Activated CD4-positive, CD25-positive, alpha-beta regulatory T cell (primary cell): ENCODE measurements at places on chromosomes 6 and 20.

DNA sequence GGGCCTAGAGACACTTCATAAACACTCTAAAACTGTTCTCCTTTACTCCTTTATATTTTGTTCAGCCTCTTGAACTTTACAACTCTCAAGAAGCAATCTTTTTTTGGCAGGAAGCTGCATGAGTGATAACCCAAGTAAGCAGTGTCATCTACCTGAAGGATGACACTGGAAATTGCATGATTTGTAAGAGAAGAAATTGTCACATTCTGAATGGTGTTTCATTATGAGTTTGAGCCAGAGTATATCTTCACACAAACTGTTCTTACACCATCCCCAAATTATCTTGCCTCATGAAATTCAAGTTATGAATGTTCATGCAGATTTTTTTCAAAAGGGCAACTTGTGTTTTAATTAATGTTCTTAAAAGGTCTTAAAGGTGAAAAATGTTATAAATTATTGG lies 799.3 kb downstream of the TBC1D32 start:
- DNase-seq = no peak

DNA sequence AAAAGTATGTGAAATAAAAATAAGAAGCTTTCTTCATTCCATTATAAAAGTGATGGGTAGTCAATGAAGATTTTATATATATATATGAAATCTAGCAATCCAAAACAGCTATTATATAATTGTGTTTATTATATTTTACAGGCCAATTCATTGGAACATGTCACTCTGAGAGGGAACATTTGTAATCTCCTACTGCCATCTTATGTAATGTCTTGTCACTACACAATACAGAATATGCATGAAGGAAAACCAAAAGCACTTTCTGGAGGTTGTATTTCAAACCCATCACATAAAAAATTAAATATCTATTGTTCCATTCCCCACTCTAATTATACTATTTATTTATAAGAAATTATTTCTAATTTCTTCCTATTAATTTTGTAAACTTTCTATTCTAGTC lies 31.5 kb upstream of the IRAK1BP1 start:
- no peak for DNase-seq

DNA sequence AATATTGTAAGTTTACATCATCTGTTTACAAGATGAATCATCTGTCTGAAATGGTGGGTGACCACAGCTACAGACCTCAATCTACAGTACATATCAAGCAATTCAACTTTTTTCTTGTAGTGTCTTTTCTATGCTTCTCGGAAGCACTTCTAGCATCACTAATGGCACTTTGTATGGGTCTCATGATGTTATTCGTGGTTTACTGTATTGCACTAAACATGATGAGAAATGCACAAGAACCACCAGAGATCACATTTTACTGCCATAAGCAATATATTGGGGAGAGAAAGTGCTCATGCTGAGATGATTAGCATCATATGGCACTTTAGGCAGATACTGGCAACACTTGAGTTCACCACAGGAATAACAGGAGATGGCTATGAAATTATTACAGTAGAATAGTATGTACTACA lies 15.4 kb upstream of the BTBD3 start:
- no peak for DNase-seq

GRCh38 chr6:3421791-3422434 lies 34.9 kb downstream of the SLC22A23 start:
- DNase-seq = no peak

DNA sequence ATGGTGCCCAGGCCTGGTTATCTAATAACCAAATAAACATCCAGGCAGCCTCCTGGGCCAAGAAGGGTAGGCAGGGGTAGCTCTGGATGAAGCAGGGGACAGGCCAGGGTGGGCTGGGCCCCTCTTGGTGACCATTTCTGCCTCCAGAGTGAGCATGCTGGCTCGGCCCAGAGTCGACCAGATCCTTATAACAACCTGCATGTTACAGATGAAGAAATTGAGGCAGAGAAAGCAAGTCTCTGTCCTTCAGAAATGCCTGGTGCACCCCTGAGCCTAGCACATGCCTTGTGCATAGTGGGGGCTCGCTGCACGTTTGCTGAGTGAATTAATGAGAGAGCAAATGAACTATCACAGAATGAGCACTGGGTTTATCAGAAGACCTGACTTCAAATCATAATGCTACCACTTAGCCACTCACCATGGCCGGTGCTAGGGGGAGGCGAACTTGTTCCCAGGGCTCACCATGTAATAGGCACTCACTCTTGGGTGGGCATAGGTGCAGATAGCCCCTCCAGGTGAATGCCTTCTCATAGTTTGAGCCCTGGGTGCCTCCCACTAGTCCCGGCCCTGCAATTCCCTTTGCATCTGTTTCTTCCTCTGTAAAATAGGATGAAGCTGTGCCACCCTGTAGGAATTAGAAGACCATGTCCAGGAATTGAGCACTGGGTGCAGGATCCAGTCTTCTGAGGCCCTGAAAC lies 3.8 kb upstream of the APCDD1L start:
- no peak for DNase-seq

DNA sequence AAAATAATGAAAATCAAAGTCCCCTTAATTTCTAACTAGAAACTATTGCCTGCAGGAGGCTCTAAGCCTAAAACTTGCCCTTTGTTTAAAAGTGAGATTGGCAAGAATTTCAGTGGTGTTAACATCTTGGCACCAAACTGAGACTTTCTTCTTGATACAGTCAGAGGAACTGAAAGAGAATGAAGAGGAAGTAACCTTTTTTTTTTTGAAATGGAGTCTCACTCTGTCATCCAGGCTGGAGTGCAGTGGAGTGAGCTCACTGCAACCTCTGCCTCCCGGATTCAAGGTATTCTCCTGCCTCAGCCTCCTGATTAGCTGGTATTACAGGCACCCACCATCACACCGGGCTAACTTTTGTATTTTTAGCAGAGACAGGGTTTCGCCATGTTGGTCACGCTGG lies 3.6 kb downstream of the DOP1A start:
- DNase-seq = no peak

- no peak for DNase-seq
Measured at GRCh38 chr20:24629668-24630067, 160.2 kb downstream of the SYNDIG1 start.

GRCh38 chr6:2881423-2881822 lies 21.7 kb downstream of the SERPINB9 start:
- no peak for DNase-seq

GRCh38 chr6:86357877-86358276 lies 579.5 kb upstream of the HTR1E start:
- no peak for DNase-seq

DNA sequence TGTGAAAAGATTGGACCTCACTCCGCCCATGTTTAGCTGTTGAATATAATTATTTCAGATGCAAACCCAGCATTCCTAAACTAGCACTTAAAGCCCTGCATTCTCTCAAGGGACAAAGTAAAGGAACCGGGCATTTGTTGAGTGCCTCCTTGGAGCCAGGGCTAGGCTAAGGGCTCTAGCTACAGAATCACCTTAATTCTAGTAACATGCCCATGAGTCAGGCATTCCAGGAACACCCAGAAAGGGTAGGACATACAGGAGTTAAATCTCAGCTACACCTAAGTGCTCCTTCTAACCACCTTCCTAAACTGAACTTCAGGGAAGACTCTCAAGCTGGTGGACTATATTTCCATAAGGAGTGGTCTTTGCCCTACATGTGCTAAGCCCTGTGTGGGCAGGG lies 89.4 kb downstream of the SLC24A3 start:
- no peak for DNase-seq

- DNase-seq = no peak
Measured at GRCh38 chr20:46253391-46253790, 54.9 kb downstream of the CDH22 start.

- no peak for DNase-seq
Measured at GRCh38 chr6:25555188-25555587, 96.8 kb upstream of the SCGN start.

DNA sequence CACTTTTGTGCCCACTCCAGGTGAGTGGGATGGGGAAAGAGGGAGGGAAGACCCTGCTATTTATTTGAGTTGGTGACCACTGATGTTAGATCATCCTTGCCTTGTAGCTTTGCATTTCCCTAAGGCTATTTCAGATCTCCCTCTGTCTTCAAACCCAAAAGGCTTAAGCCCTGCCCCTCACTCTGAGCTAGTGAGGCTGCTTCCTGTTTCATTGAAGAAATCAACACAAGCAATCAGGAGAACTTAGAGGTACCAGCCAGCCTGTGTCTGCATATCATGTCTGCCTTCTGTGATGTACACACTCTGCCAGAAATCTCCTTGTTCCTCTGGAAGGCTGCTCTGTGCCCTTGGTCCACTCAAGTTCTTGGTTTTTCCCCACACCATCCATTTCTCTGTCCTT lies 135.3 kb downstream of the ARID1B start:
- no peak for DNase-seq

DNA sequence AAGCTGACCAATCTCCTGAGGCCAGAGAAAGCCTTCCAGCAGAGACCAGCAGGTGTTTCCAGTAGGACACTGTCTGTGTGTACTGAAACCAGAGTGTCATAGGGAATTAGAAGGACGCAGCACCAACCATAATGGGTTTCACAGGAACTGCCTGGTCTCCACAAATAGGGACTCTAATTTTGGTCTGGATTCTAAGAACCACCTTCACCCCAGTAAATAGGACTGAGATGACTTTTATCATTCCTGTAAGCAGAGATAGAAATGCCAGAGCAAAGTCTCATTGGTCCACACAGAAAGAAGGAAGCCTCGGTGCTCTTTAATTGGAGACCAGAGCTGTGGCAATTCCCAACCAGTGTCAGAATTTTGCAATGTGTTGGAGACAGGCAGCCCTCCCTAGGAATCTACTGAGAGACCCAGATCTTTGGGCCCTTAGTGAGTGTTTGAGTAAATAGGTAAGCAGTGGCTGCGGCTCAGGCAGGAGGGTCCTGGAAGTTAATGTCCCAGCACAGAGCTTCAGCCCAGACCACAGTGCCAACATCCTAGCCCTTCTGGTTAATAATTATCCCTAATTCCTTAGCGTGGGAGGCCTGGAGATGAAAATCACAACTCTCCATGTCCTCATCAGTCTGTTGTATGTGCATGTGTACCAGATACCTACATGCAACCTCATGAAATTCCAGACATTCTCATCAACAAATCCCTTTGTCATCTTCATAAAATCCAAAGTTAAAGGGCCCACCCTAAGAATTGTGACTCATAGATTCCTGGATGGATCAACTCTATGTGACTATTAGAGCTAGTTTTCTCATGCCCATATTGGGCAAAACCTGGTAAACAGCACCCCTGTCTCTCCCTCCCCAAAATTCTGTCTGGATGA lies 81.2 kb downstream of the UNC5CL start:
- no peak for DNase-seq

GRCh38 chr6:73340048-73340447 lies 14.0 kb downstream of the DPPA5 start:
- DNase-seq = no peak

DNA sequence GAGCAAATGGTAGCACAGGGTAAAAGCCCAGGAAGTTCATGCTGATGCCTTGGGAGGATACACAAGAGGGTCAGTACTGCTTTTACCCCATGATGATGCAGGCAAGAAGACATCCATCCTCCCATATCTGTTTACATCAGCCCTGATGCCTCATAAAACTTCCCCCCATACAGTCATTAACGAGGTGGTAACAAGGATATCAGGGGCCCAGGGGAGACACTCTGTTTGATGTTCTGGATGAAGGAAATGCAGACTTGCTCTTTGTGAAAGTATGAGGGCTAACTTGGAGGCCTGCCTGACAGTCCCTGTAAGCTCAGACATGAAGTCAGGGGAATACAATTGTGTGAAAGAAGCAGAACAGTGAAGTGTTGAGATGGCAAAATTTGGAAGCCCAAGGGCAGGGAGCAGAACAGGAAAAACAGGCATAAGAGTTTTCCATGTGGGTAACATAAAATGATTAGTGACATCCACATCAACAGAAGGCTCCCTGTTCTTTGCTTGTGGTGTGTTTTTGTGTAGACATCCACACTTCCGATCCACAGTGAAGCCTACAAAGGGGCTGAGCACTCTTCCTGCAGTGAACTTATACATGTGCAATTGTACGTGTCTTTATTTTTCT lies 813.4 kb downstream of the MAFB start:
- no peak for DNase-seq

- no peak for DNase-seq
Measured at GRCh38 chr6:169668203-169668847, 33.5 kb downstream of the WDR27 start.

DNA sequence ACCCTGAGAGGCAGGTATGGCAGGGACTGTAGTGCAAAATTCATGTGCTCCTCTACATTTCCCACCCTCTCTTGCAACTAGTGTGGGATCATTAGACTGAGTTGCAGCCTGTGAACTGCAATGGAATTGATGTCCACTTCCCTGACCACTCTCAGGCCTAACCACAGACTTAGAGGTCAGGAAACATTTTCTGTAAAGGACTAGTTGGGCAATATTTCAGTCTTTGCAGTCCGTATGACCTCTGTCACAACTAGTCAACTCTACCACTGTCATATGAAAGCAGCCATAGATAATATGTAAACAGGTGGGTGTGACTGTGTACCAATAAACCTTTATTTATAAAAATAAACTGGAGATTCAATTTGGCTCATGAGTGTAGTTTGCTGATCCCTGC lies 134.4 kb upstream of the TOP1 start:
- DNase-seq = no peak

DNA sequence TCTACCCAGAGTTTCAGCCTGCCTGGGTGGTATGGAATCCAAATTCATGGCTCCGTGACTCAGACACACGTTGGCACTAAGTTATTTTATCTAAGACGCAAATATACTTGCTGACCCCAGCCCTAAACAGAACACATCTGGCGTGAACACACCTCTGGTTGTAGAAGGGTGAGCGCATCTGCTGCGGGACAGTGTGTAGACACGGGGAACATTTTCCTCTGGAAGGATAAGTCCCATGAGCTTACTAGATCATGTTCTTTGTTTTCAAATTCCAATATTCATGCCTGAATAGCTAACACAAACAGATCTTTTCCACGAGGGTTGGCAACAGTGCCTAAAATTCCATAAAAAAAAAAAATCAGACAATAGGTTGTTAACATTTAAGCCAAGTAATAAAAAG lies 87.8 kb downstream of the TMEM170B start:
- no peak for DNase-seq

DNA sequence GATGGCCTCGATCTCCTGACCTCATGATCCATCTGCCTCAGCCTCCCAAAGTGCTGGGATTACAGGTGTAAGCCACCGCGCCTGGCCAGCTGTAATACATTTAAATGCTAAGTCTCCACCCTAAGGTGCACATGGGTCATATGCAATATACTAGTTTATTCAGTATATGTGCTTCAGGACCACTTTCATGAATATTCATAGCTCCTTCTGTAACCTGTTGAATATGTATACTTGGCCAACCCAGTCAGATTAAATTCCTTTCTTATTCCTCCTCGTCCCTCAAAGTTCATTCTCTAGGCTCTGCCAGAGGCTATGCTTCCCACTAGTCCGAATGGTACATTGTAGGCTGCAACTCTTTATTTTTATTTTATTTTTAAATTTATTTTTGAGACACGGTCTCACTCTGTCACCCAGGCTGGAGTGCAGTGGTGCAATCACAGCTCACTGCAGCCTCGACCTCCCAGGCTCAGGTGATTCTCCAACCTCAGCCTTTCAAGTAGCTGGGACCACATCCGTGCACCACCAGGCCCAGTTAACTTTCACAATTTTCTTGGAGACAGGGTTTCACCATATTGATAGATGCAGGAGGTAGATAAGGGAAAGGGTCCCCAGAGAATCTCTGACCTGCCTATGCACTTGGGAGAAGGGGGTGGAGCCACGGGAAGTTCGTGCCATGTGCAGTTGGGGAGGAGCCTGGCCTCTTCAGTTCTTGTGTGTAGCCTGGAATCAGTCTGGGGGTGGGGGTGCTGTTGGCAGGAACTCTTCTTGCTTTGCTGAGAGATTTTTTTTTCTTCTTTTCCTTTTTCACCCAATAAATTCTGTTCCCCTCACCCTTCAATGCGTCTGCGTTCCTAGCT lies 41.3 kb upstream of the DDR1 start:
- DNase-seq = no peak
